ENCODE measurements at places on chromosomes 5 and 9.
A peak's percentile ranks its signal among the peaks of the same experiment; 100 is the strongest.

GRCh38 chr5:102975457-102976182 lies 144.3 kb downstream of the GIN1 start:
- DNase-seq: peak; percentile 53

DNA sequence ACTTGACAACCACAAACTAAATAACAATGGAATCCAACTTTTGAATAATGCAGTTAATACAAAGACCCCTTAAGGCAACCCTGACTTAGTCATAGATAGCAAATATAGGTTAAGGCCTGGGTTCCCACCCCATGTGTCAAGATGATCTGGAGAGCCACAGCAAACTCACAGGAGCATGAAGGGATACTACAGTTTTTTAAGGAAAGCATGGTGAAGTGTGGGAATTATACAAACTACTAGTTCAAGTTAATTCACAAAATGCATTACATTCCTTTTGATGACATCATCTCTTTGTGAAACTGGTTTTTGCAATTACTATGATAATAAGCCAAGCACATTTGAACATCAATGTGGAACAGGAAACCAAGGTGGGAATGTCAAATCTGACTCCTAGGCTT lies 50.6 kb downstream of the LHFPL2 start:
- peak; percentile 40 for DNase-seq

DNA sequence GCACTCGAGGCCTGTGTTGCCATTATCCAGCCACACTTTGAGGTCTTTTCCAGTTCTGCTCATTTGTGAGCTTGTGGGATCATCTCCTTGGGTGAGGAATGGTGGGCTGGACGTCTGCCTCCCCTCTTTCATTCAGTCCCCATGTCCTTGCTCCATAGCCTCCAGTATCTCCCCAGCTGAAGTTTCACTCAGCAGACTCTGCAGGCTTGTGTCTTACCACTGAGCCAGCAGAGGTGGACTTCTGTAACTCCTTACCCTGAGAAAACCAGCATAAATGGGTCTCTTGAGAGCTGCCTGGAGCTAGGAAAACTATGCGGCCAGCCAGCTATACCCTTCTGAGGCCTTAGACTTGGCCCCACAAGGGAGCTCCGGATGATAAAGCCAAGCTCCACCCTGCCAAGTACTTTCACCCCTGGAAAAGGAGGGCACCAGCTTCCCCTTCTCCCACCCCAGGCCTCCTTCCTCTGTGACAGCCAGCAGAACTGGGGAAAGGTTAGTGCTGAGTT lies 12.2 kb downstream of the IRF1 start:
- DNase-seq: no peak

DNA sequence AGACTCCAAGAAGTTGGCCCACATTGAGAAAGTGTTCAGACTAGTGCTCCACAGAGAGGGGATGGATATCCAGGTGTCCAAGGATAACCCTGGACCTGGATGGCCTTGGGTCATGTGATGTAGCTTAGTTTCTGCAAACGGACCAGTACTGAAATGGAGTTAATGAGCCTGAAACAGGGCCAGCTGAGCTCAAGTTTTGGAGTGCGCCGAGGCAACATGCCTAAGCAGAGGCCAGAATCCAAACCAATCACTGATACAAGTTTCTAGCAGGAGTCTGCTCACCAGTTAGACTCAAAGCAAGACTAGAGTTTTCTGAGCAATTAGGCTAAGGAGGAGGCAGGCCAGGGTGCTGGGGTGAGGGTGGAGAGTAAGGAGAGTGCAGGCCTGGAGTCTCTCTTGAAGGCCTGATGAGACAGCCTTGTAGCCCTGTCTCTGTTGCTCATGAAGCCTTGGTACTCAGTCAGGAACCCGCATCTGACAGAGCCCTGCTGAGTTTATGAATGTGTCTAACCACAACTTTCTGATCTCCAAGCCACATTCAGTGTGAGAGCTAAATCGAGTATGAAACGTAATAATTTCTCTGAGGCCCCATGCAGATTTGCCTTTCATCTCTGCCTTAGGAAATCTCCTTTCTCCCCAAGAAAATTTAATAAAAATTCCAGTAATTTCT lies 68.9 kb upstream of the EQTN start:
- no peak for DNase-seq

GRCh38 chr5:99334936-99335335 lies 406.1 kb upstream of the CHD1 start:
- DNase-seq: no peak

Measured in HFFc6 (cell line).